AG09319 (cell line): ENCODE measurements at places on chromosomes 12 and 14.

GRCh38 chr12:124601706-124602105, 34.3 kb upstream of the NCOR2 start:
- DNase-seq: no peak

- no peak for DNase-seq
These were observed 577.9 kb upstream of the TBX3 start for GRCh38 chr12:115261691-115262398.

GRCh38 chr12:116121453-116121871, 156.0 kb downstream of the MED13L start:
- DNase-seq: no peak

DNA sequence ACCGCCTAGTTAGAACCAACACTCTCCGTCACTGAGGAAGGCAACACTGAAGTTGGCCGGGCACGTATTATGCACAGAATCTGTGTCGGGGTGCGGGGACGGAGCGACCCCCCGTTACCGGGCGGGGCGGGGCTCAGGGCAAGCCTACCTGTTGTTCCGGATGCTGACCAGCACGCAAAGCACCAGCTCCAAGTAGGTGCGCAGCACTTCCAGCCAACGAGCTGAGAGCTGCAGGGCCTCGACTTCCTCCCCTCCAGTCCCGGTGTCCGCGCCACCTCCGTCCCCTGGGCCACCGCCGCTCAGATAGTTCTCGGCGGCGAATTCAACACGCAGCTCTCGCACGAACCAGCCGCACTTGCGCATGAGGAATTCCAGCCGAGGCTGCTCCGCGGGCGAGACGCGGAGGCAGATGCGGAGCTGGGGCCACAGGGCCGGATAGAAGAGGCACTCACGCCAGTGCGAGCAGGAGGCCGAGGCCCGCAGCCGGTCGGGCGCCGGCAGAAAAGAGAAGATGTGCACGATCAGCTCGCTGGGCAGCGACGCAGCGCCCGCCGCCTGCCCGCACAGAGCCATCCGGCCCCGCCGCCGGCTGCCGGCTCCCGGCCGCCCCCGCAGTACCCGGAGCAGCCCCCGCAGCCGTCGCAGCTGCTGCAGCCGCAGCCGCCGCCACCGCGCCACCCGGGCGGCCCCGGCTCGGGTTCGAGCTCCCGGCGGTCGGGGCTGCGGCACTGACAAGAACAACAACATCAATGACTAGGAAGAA, 636 bp downstream of the FBXO33 start:
- DNase-seq: no peak

GRCh38 chr12:14993537-14994266, 20.9 kb downstream of the PDE6H start:
- DNase-seq: no peak

- no peak for DNase-seq
These were observed 230.2 kb downstream of the EPS8 start for GRCh38 chr12:15558915-15559528.

- peak; percentile 88 for DNase-seq
These were observed 1.1 kb upstream of the RNASE4 start for GRCh38 chr14:20683125-20683890.

DNA sequence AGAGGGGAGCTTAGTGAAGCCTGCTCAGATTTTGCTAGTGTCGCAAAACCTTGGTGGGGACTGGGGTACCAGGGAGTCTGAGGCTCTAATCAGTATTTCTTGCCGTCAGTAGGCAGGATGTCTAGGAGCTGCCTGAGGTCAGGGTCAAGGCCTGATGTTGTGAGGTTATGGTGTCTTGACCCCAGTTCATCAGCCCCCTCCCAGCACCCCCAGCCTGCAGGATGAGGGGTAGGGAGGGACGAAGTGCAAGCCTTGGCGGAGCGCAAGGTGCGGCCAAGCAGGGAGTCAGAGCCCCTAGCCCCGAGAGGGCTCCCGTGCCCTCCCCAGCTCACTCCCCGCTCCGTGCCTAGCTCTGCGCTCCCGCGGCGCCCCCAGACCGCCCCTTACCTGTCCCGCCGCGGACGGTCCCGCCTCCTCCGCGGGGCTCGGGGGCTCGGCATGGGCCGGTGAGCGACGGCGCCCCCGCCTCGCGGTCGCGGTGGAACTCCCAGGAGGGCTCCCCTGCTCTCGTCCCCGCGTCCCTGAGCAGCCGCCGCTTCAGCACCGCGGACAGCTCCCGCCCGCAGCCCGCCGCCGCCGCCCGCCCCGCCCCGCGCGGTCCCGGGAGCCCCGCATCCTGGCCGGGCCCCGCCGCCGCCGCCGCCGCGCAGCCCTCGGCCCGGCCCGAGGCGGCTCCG, 347 bp downstream of the SYNDIG1L start:
- no peak for DNase-seq

- no peak for DNase-seq
These were observed 60.7 kb downstream of the SPPL3 start for GRCh38 chr12:120843472-120843871.

DNA sequence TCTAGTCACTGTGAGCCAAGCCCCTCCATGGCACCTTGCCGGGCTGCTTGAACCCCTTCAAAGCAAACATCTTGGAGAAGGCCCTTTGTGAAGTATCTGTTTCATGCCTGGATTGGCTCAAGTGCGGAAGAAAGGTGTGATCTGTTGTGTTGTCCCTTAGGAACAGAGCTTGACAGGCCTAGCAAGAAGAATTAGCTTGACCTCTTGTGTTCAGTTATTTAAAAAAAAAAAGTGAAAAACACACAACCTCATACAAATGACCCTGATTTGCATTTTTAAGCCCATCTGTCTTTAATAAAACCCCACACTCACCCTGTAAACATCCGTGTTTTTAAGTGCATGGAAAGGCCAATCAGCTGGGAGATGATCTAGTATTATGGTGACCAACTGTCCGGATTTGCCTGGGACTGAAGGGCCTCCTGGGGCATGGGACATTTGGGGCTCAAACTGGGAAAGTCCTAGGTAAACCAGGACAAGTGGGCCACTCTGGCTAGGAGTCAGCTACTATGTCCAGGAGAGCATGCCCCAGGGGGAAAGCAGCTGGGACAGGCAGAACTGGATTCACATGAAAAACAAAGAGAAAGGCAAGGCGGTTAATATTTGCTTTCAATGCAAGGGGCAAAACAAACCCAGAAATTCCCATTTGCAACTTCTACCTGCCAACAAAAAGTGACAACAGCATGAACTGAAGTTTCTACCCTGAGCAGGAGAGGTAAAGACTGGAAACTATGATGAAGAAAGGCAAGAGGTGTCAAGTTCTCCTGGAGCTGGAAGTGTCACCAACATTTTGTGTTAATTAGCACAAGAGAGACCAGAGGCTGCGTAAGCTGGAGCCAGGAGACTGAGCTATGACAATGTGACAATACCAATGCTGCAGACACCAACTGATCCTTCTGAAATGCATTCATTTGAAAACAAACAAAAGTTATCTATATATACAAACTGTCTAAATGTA, 78.6 kb downstream of the CLMN start:
- DNase-seq: no peak

- DNase-seq: no peak
These were observed 90.0 kb upstream of the EIF5 start for GRCh38 chr14:103243764-103244737.

GRCh38 chr14:64826845-64827244, 52.9 kb downstream of the SPTB start:
- DNase-seq: no peak
